NCI-H1092 (cell line): ENCODE measurements at places on chromosomes 2 and 18.

GRCh38 chr18:12361770-12362378, 15.2 kb downstream of the AFG3L2 start:
- DNase-seq, result no peak

DNA sequence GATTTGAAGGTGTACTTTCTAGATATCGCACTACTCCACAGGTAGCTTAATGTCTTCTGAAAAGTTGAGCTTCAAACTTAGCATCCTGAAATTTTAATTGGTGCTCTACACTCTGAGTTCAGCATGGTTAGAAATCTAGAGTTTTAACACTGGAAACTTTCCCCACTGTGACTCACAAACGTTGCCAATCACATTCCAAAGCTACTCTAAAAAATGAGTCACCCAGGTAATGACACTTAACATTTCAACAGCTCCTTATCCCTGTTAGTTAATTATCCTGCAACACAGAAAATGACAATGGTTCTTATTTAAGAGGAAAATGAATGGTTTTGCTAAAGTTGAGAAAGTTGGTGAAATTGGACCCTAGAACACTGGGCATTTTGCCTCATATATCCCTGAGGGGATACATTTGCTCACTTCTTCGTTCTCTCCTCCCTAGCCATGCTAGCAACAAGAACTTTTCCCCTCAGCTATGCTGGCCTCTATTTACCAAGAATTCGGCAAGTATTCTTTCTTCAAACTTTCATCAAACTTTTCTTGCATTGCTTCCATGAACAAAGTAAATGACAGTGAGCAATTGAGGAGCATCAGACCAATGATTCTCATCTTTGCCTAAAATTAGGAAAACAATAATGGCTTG, 1024.1 kb upstream of the KLHL29 start:
- DNase-seq, result no peak

GRCh38 chr18:39191931-39192330, 1626.3 kb upstream of the CELF4 start:
- DNase-seq, result no peak

GRCh38 chr2:73291093-73291460, 2.3 kb downstream of the EGR4 start:
- no peak for DNase-seq

- no peak for DNase-seq
Measured at GRCh38 chr2:201758234-201758633, 22.5 kb downstream of the ALS2 start.

- DNase-seq, result no peak
Measured at GRCh38 chr2:55922291-55922907, 1.2 kb downstream of the EFEMP1 start.

- DNase-seq, result no peak
Measured at GRCh38 chr2:216281316-216281715, 91.0 kb downstream of the MARCHF4 start.

DNA sequence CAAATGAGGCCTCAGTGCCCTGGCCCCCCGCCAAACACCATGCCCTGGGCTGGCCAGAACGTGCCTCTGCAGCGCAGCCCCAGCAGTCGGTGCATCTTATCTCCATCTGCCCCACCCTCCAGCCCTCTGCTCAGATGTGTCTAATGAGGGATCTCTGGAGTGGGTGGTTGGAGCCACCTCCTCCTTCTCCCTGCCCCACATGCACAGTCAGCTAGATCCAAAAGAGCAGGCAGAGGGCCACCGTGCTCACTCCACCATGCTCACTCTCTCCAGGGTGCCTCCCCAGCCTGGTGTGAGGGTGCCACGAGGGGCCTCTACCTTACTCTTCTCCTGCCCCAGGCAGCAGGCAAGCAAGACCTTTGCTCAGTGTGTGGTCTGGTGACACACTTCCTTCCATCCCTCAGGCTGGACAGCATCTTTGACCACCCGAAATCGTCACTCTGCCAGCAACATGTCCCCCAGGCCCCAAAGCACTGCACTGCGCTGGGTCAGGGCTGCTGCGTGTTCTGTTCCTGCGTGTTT, 266.1 kb upstream of the HDAC4 start:
- no peak for DNase-seq

DNA sequence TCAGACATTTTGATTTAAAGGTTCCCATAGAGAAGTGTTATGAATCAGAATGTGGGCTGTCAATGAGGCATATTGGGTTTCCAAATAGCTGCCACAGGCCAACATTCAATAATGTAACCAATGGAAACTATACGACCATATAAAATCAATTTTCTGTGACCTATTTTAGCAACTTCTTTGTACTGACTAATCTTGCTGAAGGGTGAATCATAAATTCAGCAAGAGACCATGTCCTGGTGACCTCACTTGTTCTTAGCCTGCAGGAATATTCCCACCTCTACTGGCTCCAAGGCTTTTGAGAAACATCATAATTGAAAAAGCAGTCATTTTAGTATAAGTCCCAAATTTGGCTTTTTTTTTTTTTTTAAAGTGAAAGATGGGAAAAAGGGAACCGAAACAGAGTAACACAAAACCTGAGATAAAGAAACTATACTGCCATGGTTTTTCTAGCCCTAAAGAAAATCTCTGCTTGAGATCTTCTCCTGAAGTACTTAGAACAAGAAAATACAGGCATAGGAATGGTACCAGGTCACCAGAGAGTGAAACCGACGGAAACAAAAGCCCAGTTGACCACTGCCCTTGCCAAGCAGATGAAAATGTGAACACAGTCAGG, 32.1 kb downstream of the PLEKHM3 start:
- no peak for DNase-seq

- no peak for DNase-seq
Measured at GRCh38 chr2:236984046-236984445, 101.6 kb upstream of the COPS8 start.

- no peak for DNase-seq
Measured at GRCh38 chr2:195563857-195564512, 93.0 kb upstream of the SLC39A10 start.

GRCh38 chr2:130353291-130354138, 2.3 kb upstream of the PTPN18 start:
- no peak for DNase-seq

- DNase-seq, result no peak
Measured at GRCh38 chr2:143355870-143356269, 226.7 kb downstream of the ARHGAP15 start.

- DNase-seq, result no peak
Measured at GRCh38 chr2:107633580-107634147, 193.0 kb upstream of the RGPD4 start.

DNA sequence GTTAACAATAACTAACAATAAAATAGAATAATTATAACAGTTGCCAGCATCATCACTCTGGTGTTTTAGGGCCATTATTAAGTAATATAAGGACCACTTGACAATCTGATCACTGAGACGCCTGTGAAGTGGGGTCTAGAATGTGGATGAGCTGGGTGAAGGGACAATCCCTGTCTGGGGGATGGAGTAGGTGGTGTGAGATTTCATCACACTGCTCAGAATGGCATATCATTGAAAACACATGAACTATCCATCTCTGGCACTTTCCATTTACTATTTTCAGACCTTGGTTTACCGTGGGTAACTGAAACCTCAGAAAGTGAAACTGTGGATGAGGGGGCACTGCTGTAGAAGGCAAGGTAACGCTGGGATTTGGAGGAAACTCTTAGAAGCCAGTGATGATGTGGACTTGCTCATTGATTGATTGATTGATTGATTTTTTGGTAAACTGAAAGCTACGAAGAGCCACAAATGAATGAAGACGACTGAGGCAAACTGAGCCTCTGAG, 204.4 kb upstream of the TWIST2 start:
- DNase-seq, result no peak

DNA sequence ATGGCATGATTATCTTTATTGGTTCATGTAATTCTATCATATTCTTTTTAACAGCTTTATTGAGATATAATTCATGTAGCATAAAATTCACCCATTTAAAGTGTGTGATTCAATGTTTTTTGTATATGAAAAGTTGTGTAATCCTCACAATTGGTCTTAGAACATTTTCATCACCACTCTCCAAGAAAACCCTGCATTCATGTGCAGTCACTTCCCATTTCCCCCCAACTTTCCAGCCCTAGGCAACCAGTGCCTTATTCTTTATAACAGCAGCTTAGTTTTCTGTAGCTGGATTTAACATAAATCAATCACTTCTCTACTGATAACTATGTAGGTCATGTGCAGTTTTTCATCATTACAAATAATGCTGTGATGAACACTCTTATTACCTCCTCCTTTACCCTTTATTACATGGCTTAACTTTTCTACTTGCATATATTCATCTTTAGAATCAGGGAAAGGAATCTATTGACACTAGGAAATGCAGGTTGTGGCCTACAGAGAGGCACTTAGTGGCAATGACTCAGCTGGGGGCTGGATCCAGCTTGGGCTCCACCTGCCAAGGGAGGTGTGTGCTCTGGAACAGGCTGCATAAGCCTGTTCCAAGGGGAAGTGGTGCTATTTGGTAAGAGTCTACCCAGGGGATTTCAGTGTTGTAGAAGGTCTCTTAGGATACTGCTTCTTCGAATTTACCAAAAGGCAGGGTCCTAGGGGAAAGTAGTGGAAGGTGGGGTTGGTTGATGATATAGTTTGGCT, 89.1 kb downstream of the ETAA1 start:
- DNase-seq, result no peak

DNA sequence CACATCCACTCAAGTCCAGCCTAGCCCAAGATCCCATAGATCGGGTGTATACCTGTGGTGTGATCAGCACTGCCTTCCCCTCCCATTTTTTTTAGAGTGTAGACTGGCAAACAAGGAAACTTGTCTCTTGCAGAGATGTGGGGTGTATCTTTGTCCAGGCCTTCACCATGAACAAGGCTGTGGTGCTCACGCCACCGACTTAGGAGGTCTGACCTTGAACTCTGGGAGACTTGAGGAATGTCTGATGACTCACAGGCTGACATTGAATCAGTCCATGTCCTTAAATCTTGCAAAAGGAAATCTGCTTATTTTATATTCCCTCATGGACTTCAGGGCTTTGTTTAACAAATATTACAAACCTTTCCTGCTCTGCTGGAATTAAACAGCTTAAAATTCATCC, 4.5 kb upstream of the CTIF start:
- no peak for DNase-seq

DNA sequence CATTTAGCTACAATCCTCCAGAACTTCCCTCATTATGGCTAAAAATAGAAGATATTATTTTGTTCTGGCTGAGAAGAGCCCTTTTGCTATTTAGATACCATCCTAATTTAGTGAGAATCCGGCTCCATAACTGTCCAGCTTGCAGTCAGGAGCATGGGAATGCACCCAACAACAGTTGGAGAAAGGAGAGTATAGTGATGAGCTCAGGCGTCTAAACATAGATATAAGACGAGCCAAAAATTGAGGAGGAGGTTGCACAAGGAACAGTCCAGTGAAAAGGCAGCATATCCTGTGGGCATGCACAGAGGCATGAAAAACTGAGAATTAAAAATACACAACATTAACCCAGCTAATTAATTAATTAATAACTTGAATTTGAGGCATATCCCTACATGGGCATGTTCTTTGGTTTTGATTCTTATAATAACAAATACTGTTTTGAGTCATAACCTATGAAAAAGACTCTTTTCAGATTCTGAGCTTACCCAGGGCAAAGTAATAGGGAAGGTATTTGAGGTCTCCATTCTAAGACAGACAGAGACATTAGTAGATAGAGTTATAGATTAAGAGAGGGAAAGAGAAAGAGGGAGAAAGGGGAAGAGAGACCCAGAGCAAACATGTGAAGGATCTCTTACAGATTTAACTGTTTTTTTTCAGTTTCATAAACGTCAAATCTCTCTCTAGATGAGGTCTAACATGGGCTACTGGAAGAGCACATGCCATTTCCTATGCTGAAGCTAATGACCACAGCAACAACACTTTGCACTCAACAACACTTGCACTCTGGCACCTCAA, 311.2 kb downstream of the OSR1 start:
- no peak for DNase-seq

DNA sequence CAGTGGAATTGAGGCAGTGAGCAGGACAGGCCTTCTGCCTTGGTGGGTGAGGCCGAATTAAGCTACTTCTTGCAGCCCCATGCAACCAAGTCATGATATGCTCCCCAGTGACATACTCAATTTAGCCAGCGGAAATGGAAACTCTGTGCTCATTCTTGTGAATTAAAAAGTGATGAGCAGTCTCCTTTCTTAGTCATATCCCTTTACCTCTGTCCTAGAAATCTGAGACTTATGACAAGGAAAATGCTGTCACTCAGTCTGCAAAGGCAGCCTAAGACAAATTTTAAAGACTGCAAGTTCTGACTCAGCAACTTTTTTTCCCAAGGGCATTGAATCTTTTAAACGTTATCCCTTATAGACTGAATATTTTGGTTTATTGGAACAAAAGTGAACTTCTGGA, 218.2 kb downstream of the SH3BP4 start:
- no peak for DNase-seq

DNA sequence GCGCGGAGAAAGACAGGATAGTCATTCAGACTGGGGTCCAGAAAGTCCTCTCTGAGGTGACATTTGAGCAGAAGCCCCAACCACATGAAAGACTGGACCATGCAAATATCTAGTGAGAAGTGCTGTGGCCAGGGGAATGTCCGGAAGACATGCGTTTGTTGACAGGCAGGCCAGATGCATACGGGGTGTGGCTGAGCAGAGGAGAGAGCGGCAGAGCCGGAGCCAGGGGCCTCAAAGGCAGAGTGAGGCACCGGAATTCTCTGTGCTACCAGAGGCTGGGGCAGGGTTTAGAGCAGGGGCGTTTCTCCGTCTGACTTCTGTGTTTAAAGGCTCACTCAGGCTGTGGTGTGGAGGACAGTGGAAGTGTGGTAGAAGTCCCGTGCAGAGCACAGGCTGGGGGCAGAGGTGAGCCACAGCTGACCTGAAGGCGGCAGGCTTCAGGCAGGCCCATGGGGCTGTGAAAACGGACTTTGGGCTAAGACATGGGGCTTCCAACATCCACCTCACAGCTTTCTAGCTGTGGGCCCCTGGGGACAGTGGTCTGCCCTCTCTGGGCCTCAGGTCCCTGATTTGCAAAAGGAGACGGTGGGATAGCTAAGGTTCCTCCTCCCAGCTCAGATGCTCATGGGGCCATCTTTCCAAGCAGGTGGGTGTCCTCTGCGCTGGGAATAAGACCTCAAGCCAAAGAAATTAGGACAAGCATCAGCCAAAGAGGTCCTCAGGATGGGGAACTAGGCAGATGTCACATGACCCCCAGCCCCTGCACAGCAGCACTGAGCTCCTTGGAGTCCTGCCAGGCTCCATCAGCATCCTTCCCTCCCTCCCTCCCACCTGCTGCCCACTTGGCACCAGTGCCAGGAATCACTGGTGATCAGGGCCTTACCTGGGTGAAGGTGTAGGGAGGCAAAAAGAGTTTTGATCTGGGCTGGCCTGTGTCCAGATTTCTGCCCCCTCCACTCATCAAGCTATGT, 11.2 kb downstream of the RUFY4 start:
- no peak for DNase-seq

- DNase-seq, result no peak
Measured at GRCh38 chr18:54222922-54223567, 1.4 kb downstream of the MBD2 start.

- no peak for DNase-seq
Measured at GRCh38 chr2:9031246-9031645, 27.8 kb upstream of the MBOAT2 start.
